ENCODE measurements at places on chromosomes 11 and 22.

GRCh38 chr22:43476751-43477725, 65.2 kb downstream of the MPPED1 start:
- no peak for DNase-seq

DNA sequence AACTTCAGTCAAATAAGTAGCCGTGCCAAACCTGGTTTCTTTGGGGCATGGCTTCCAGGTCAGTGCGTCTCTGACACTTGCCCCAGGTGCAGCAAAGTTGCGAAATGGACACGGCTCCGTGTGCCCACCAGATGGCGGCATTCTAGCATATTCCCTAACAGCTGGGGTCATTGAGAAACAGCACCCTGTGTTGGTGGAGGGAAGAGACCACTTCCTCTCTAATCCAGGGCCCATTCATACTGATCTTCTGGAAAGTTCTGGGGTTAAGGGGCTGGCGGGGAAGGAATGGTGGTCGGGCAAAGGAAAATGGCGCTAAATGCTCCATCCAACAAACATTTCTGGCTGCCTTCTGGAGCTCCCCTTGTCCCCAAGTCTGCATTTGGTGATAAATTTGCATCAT, 141.2 kb upstream of the TIMP3 start:
- DNase-seq: peak; percentile 24

- DNase-seq: no peak
These were observed 1.2 kb downstream of the CNGA4 start for GRCh38 chr11:6240139-6240538.

GRCh38 chr11:116229236-116229970, 543.4 kb downstream of the BUD13 start:
- no peak for DNase-seq

DNA sequence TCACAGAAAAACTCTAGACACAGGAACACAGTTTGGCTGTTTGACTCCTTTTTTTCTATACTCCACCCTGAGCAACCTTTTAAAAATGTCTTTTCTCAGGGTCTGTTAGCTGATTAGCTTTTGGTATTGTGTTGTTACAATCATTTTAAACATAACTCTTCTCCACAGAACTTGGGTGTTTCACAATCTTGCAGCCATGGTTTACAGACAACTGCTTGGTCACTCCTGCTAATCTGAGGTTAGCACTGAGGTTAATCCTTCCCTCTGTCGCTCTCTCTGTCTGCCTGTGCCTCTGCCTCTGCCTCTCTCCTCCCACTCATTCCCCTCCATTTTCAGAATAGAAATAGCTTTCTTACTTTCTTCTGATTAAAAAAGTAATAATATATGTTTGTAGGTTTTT, 62.4 kb upstream of the ZBED5 start:
- DNase-seq: no peak

DNA sequence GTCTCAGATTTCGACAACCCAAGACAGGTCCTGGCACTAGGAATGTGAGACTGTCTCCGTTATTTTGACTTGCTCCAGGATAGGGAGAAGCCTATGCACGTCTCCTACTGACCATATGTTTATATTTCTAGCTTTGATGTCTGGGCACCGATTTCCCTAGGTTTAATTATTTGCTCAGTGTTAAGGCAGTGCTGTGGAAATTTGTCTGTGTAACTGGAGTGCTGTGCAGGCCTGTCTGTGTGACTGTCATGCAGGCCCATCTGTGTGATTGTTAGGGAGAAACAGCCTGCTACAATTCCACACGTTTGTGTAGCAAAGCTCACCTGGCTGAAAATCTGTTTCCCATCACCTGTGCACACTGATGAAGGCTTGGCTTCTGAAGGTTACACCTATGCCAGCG, 29.6 kb upstream of the HSPA8 start:
- DNase-seq: no peak

GRCh38 chr11:121328967-121329679, 36.6 kb downstream of the SC5D start:
- DNase-seq: no peak

DNA sequence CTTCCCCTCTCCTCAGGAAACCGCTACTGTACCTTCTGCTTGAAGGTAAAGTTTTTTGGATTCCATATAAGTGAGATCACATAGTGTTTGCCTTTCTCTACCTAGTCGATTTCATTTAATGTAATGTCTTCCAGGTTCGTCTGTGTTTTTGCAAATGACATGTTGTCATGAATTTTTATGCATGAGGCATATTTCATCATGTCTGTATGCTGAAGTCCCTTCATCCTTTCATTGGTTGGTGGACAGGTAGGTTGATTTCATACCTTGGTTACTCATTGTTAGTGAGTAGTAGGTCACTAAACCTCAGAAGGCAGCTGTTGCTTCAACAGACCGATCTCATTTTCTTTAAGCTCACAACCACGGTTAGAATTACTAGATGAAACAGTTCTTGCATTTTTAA, 60.3 kb downstream of the LRRC74B start:
- no peak for DNase-seq

- DNase-seq: no peak
These were observed 8.9 kb downstream of the KCNJ11 start for GRCh38 chr11:17379383-17380180.

DNA sequence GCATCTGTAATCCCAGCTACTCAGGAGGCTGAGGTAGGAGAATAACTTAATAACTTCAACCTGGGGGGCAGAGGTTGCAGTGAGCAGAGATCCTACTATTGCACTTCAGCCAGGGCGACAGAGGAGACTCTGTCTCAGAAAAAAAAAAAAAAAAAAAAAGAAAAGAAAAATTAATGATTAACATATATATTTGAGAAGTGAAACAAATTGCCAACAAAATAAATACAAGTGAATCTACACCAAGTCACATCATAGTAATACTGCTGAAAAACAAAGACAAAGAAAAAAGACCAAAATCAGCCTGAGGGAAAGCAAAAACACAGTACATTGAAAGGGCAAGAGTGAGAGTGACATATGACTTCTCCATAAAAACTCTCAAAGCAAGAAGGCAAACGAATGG, 123.7 kb downstream of the CASP12 start:
- DNase-seq: no peak

DNA sequence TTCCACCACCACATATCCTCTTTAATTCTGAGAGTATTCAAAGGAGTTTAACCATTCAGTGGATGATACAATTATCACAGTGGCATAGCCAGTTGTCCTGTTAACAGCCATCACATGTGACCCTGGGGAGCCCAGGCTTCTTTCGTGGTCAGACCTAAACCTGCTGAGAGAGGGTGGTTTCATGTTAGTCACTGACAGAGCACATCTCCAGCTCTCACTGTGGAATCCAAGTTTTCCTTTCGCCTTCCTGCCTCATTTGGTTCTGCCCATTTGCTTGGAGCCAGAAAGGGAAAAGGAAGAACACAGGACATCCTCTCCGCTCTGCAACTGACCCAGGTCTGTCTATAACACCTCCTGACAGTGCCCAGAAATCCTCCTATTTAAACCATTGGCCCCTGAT, 60.4 kb downstream of the MCHR1 start:
- DNase-seq: no peak

- no peak for DNase-seq
These were observed 280.4 kb upstream of the CNTN5 start for GRCh38 chr11:98740321-98740720.

GRCh38 chr11:35308157-35308556, 111.2 kb downstream of the SLC1A2 start:
- DNase-seq: no peak

- DNase-seq: no peak
These were observed 24.1 kb downstream of the XKR3 start for GRCh38 chr22:16801088-16801487.
